ENCODE measurements at places on chromosomes 13 and 19.

DNA sequence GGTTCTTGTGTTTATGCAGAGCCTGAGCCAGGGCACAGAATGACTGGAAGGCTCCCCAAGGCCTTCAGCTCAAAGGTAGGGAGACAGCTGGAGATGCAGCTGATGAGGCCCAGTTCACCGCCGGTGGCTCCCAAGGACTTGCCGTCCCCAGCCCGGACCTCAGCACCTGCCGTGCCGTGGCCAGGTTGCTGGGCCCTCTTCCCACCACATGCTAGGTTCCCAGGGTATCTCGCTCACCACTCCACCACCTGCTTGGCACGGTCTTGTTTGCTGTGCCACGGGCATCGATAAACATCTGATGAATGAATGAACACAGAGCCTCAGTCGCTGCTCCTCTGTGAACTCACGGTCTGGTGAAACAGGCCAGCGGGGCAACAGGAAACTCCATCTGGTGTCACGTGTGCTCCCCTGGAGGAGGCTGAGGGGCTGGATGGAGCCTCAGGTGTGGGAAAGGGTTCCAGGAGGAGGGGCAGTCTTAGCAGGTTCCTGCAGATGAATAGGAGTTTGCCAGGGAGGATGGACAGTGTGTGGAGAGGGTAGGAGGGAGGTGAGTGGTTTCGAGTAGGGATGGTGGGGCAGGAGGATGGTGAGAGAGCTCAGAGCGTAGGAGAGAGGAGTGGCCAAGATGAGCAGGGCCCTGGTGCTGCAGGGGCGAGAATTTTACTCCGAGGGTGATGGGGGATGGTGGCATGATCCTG lies 3.6 kb upstream of the KLK14 start:
- DNase-seq: no peak

- no peak for DNase-seq
These were observed 6.9 kb upstream of the FXYD3 start for GRCh38 chr19:35108730-35109129.

GRCh38 chr19:15372891-15373301 lies 6.7 kb downstream of the AKAP8 start:
- no peak for DNase-seq

- no peak for DNase-seq
These were observed 8.9 kb downstream of the STXBP2 start for GRCh38 chr19:7645656-7646425.

GRCh38 chr13:20340759-20341171 lies 108.6 kb upstream of the GJB6 start:
- DNase-seq: no peak

DNA sequence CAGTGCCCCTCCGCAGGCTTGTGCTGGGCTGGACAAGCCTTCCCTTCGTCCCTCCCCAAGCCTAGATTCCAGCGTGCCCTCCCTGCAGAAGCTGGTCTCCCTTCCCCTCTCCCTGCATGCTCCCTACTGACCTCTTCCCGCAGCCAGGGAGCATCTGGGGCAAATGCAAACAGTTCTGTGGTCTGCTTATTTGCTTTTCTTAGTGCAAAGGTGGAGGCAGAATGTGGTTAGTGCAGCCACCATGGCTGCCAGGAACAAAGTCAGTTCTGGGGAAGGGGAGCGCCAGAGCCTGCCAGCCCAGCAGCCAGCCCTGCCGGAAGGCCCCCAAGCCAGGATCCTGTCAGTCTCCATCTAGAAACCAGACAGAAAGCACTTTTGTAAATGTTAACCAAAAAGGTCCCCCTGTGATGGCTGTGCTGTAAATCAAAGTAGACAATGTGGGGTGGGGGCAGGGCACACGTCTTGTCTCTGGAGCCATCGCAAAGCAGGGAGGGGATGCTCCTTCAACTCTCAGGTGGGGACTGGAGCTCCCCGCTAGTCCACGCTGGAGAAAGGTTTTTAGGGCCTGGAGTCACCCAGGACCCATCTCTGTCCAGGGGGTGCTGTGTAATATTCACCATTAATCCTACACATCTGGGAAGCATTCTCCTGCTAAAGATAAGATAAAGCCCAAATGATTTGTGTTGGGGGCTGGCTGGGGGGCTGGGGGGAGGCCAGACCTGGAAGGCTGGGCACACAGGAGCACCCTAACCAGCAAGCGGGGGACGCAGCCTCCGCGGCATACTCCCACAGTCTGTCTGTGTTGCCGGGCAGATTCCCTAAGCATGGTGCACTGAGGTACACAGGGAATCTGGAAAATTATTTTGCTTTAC lies 30.9 kb downstream of the SERP2 start:
- DNase-seq: no peak

GRCh38 chr19:40739030-40739839 lies 11.0 kb downstream of the ACTMAP start:
- DNase-seq: no peak

DNA sequence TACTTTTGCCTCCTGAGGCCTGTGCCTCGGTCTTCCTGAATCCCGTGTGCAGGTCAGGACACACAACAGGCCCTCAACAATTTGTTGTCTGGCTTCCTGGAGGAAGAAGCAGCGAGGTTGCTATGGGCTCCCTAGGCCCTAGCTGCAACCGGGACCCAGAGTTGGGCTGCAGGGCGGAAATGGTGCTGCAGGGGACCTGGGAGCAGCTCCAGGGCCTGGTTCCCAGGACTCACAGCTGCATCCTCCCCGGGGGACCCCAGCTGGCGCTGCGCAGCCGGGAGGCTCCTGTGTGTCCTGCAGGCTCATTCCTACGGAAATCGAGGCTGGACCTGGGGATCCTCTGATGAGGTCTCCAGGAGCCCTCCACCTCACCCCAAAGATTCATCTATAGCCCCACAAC lies 999 bp upstream of the TNFAIP8L1 start:
- DNase-seq: no peak

- no peak for DNase-seq
These were observed 157.2 kb upstream of the OBI1 start for GRCh38 chr13:78816154-78816553.

DNA sequence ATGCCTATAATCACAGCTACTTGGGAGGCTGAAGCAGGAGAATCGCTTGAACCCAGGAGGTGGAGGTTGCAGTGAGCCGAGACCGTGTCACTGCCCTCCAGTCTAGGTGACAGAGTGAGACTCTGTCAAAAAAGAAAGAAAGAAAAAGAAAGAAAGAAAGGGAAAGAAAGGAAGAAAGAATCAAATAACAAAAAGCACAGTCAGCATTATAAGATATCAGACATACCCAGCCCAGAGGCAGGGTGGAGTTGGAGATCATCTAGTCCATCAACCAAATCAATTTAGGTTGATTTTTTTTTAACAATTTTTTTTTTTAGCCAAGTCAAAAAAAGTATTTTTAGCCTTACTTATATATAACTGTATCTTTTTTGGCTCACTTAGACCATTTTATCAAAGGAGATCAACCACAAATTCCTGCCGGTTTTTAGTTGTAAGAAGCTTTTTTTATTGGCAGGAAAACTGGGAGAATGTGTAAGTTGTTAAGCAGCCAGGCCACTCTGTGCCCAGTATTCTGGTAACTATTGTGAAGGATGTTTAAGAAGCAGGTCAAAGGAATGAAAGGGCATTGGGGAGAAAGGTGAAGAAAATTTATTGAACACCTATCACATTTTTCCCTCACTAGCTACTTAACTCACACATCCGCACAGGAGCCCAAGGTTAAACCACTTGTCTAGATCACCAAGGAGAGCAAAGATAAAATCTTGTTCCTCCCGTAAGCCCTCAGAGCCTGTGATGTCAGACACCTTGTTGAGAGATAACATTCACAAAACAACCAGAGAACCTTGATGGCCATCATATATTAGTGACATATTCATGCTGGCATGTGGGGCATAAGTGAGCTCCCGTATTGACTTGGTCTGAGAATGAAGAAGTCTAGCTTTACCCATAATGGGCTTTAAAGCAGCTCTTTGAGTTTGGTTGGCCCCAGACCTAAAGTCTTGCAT lies 91.8 kb downstream of the COL4A2 start:
- DNase-seq: no peak
